ENCODE measurements at places on chromosomes 7 and 10. TPM values are rescaled to one million over a fixed set of nuclear protein-coding genes. Genes with fewer than 3 reads are reported as not detected.

GJD4 gene
- not detected for total RNA-seq

GRCh38 chr7:133320891-133321290, 68.0 kb downstream of the EXOC4 start:
- no peak for DNase-seq

- DNase-seq: peak; percentile 33
These were observed 105.1 kb downstream of the PIP4K2A start for GRCh38 chr10:22609251-22609650.

DNA sequence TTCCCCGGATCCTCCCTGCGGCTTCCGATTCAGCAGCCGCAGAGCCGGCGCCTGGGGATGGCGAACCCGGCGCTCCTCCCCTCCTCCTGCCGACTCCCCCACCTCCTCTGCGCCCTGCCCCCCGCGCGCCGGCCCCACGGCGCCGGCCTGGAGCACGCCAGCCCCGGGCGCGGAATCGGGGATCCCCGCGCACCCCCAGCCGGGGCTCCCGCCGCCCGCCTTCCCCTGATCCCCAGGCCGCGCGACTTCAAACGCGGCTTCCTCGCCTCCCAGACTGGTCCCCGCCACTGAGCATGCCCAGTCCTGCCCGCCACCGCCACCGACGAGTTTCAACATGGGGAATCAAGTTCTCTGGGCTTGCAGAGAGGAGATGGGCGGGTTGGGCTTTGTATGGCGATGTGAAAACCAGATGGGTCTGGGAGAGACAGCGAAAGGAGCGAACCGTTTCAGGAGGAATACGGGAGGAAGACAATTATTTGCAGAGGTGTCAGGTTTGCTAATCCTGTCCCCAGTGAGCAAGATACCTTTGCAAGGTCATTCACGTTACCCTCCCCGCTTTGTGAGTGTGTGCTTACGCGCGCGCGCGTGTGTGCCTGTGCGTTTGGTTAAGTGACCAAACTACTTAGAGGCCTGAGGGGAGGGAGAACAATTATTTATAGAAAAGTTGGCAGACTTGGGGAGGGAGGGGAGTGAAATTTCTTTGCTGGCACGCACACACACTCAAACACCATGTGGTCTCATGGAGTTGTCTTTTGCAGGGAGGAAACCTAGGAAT, at the start of gene PANK1:
Gene PANK1, minus strand, starts transcription at position 276 of the 775 bp plus-strand sequence. CDS start 351 bp downstream, outside the sequence.
- DNase-seq: peak; percentile 68

DNA sequence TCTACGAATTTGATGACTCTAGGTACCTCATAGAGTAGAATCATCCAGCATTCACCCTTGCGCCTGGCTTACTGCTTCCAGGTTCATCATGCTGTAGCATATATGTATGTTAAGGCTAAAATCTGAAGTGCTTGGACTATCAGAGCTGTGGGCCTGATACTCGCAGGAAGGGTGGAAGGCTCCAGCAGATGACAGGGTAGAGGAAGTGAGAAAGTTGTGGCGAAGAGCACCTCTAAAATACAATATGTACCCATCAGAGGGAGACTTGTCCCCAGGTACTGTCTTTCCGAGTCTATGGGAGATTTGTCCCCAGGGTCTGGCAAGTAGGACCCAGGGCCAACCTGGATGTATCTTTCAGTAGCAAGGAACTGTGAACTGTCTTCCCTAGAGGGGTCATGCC, 48.1 kb upstream of the PLEKHA1 start:
- DNase-seq: no peak

DNA sequence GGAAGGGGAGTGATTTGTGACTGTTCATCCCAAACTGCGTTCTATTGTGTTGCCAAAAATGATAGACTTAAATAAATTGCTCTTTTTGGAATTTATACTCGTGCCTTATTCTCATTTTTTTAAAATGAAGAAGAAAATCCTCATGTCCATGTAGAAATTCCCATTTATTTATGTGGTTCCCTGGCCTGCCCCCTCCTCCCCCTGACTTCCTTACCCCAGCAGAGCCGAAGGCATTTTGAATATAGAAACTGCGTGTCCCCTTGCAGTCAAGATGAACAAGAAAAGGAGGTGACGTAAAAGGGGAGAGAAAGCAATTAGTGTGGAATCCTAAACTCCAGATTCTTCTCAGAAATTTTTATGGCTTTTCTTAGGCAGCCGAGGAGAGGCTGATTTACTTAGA, 126.1 kb downstream of the FAM204A start:
- DNase-seq: peak; percentile 88

PSPH gene
- 18.1 TPM for total RNA-seq

GRCh38 chr10:32616438-32616837, 170.5 kb downstream of the CCDC7 start:
- DNase-seq: no peak

GRCh38 chr7:125605241-125605640, 675.6 kb upstream of the POT1 start:
- no peak for DNase-seq

GRCh38 chr7:142030848-142031247, 35.2 kb downstream of the MGAM start:
- DNase-seq: no peak

- DNase-seq: no peak
These were observed 138.9 kb upstream of the PTN start for GRCh38 chr7:137482466-137482865.

C10orf67 gene
- 0.30 TPM for total RNA-seq

DAGLB gene
- total RNA-seq: 12.6 TPM

Measured in skin of body (tissue), 3 donors.